SJCRH30 (cell line): ENCODE measurements at places on chromosomes 5 and 9. TPM values are rescaled to one million over a fixed set of nuclear protein-coding genes. Genes with fewer than 3 reads are reported as not detected.

- no peaks in the 10 kb centered on the region for H3K4me1 ChIP-seq
- no peak overlapping the region for H3K4me3 ChIP-seq
- no peaks in the 10 kb centered on the region for H3K27me3 ChIP-seq
These were observed 134.8 kb downstream of the CMYA5 start for GRCh38 chr5:79824444-79824843.

DNA sequence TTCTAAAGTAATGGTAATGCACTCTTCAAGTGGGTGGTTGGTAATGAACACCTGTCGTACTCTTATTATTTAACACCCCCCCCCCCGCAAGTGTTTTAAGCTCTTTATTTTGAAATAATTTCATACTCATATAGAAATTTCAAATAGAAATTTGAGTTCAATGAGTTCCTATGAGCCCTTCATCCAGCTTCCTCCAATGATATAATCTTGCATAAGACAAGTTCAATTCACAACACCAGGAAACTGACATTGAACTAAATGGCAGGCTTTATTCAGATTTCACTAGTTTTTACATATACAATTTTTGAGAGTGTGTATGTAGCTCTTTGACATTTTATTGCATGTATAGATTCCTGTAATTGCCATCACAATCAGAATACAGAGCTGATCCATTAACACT lies 30.9 kb upstream of the OSMR start:
- no peaks in the 10 kb centered on the region for H3K4me1 ChIP-seq
- no peak overlapping the region for H3K27ac ChIP-seq
- no peaks in the 10 kb centered on the region for H3K36me3 ChIP-seq
- no peak for DNase-seq
- no peak overlapping the region for H3K4me3 ChIP-seq

Gene SVEP1
- 0.18 TPM in 2 replicates for total RNA-seq

GRCh38 chr9:89865981-89866380 lies 261.2 kb downstream of the GADD45G start:
- DNase-seq, result no peak
- no peaks in the 10 kb centered on the region for H3K27me3 ChIP-seq
- H3K4me1 ChIP-seq, result peaks cover 24% of the 10 kb centered on the region
- H3K4me3 ChIP-seq, result no peak overlapping the region
- no peaks in the 10 kb centered on the region for H3K36me3 ChIP-seq

DNA sequence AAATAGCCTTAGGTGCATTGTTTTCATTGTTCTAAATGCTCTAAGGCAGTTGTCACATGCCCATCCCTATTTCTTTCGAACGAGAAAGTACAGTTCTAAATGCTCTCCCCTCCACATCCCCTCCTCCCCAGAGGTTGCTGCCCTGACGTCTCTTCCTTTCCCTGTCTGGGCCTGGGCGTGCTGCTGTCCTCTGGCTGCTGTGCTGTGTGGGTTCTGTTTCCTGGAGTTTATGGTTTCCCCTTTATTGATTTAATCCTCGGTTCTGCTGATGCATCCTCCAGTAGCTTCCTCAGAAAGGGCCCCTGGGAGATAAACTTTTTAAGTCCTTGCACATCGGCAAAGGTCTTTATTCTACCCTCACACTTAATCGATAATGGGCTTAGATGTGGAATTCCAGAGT lies 48.8 kb downstream of the MVB12B start:
- H3K27ac ChIP-seq, result peak overlapping the region; percentile 22; the same call in 1 of the 2 replicates
- H3K36me3 ChIP-seq, result no peaks in the 10 kb centered on the region
- H3K27me3 ChIP-seq, result no peaks in the 10 kb centered on the region
- peaks cover 50% of the 10 kb centered on the region for H3K4me1 ChIP-seq
- H3K4me3 ChIP-seq, result peak overlapping the region; percentile 11; the same call in 1 of the 2 replicates
- no peak for DNase-seq

DNA sequence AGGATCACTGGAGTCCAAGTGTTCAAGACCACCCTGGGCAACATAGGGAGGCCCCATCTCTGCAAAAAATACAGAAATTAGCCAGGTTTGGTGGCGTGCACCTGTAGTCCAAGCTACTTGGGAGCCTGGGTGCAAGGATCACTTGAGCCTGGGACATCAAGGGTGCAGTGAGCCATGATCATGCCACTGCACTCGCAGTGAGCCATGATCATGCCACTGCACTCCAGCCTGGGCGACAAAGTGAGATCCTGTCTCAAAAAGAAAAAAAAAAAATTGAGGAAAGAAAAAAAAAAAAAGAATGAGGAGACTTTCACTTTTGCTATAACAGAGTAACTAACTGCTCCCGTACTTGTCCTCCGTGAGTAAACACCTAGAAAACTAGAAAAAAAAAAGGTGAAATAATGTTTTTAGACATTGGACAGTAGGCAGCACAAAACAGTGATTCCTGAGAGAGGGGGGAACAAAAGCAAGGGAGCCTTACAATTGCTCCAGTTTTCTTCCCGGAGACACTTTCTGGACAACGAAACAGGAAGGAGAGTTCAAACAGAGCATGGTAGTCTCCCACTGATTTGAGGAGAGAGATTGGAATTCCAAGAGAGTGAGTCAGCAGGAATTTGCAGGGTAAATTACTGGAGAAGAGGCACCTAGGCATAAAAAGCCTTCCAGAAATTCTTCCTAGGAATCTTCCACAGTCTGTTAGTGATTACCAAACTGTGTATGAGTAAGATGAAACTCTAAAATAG lies 6.9 kb upstream of the ZBTB5 start:
- peaks cover 6% of the 10 kb centered on the region; the same call in 1 of the 2 replicates for H3K4me1 ChIP-seq
- DNase-seq, result no peak
- no peaks in the 10 kb centered on the region for H3K27me3 ChIP-seq
- H3K36me3 ChIP-seq, result no peaks in the 10 kb centered on the region
- H3K27ac ChIP-seq, result peak overlapping the region; percentile 31; the same call in 1 of the 2 replicates
- H3K4me3 ChIP-seq, result peak overlapping the region; percentile 31

DNA sequence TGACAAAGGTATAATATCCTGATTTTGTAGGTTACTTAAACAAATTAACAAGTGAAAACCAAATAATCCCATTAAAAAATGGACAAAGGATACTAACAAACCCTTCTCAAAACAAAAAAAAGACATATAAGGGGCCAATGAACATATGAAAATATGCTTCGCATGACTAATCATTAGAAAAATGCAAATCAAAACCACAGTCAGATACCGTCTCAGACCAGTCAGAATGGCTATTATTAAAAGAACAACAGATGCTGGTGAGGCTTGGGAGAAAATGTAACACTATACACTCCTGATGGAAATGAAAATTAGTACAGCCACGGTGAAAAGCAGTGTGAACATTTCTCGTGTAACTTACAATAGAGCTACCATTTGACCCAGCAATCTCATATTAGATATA lies 1542.2 kb upstream of the CDH9 start:
- no peaks in the 10 kb centered on the region for H3K36me3 ChIP-seq
- peak overlapping the region; percentile 60 for H3K27ac ChIP-seq
- H3K4me1 ChIP-seq, result peaks cover 8% of the 10 kb centered on the region
- H3K4me3 ChIP-seq, result no peak overlapping the region
- peak; percentile 56 for DNase-seq
- no peaks in the 10 kb centered on the region for H3K27me3 ChIP-seq

Gene RPS14
- total RNA-seq, result 3,118 and 3,506 TPM in 2 replicates

Gene BARHL1
- total RNA-seq, result not detected in 2 replicates

DNA sequence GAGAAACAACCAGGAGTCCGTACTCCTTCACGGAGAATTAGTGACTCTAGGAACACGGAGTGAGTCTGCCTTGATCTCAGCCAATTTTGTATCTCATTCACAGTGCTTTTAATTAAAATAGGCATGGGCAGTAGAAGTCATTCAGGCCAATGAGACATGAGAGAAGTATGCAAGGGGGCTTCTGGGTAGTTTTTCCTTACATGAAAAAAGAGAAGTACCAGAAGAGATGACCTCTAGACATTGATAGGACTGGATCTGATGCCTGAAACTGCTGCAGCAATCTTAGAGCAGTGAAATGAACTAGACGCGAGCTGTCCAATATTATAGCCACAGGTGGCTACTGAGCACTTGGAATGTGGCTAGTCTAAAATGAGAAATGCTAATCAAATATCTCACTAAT lies 187.7 kb upstream of the TLE4 start:
- no peaks in the 10 kb centered on the region for H3K27me3 ChIP-seq
- DNase-seq, result peak; percentile 55
- peak overlapping the region; percentile 44 for H3K4me3 ChIP-seq

Gene BNC2
- 13.1 and 16.1 TPM in 2 replicates for total RNA-seq

Gene TRIM36
- total RNA-seq, result 14.9 and 15.3 TPM in 2 replicates

Gene MARCHF3
- 35.0 and 40.8 TPM in 2 replicates for total RNA-seq

GRCh38 chr5:34040472-34040871 lies 2.5 kb downstream of the C1QTNF3 start:
- no peak overlapping the region; the same call in 1 of the 2 replicates for H3K27ac ChIP-seq
- H3K36me3 ChIP-seq, result no peaks in the 10 kb centered on the region
- H3K27me3 ChIP-seq, result no peaks in the 10 kb centered on the region
- peak; percentile 47 for DNase-seq

GRCh38 chr5:10825897-10826644 lies 65.0 kb upstream of the DAP start:
- no peaks in the 10 kb centered on the region for H3K27me3 ChIP-seq
- H3K4me3 ChIP-seq, result no peak overlapping the region
- no peaks in the 10 kb centered on the region for H3K4me1 ChIP-seq
- H3K36me3 ChIP-seq, result no peaks in the 10 kb centered on the region
- peak; percentile 5 for DNase-seq

- H3K27me3 ChIP-seq, result peaks cover 21% of the 10 kb centered on the region
- no peaks in the 10 kb centered on the region for H3K36me3 ChIP-seq
- no peaks in the 10 kb centered on the region; the same call in 1 of the 2 replicates for H3K4me1 ChIP-seq
- no peak for DNase-seq
- peak overlapping the region; percentile 68 for H3K4me3 ChIP-seq
- no peak overlapping the region for H3K27ac ChIP-seq
These were observed 4.6 kb downstream of the IER5L start for GRCh38 chr9:129173296-129174101.

Gene CETN3
- total RNA-seq, result 50.1 and 57.0 TPM in 2 replicates

Gene ITGA2
- total RNA-seq, result 0.15 and 0.26 TPM in 2 replicates

Gene PRDM9
- total RNA-seq, result not detected in 2 replicates

DNA sequence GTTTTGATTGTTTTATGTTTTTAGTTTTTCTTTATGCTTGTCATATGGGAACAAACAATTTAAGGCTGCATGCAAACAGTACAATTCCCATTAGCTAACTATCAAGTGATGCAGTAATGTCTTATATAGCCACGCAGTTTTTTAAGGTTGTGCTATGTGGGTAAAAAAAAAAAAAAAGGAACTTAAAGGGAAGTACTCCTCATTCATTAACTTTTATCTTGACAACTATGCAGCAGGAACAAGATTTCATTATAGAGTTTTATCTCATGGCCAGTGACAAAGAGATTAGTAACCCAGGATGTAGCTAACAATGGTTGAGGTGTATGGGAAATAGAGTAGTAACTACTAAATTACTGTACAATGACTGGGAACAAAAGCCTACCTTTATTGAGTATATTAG lies 1008.2 kb upstream of the CDH9 start:
- H3K4me3 ChIP-seq, result no peak overlapping the region
- H3K4me1 ChIP-seq, result no peaks in the 10 kb centered on the region
- no peak overlapping the region for H3K27ac ChIP-seq
- DNase-seq, result no peak

GRCh38 chr5:35717718-35718117 lies 100.1 kb downstream of the SPEF2 start:
- H3K4me3 ChIP-seq, result no peak overlapping the region
- H3K36me3 ChIP-seq, result no peaks in the 10 kb centered on the region
- H3K27ac ChIP-seq, result no peak overlapping the region
- H3K4me1 ChIP-seq, result no peaks in the 10 kb centered on the region
- no peak for DNase-seq
- H3K27me3 ChIP-seq, result no peaks in the 10 kb centered on the region

DNA sequence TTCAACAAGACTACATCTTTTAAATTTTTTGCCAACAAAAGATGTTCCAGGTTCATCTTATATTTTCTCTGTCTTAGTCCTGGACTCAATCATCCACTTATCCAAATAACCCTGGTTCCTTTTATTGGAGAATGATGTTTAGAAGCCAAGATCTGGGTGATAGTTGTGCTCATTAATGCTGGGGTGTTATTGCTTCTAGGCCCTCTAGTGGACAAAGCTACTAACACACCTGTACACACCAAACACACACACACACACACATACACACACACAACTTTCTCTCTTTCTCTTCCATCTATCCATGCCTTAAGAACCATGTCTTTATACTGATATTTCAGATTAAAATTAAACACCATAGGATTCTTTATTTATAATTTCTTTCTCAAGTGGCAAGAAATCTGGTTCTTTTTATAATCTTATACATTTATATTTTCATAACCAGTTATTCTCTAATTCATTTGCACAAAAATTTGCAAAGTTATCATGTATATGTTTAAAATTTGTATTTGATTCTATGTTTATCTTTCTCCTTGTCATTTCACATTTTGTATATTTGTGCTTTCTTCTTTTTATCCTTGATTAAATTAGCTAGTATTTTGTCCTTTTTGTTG lies 179.1 kb upstream of the SMIM23 start:
- H3K27ac ChIP-seq, result no peak overlapping the region
- DNase-seq, result peak; percentile 40
- H3K27me3 ChIP-seq, result no peaks in the 10 kb centered on the region; the same call in 1 of the 2 replicates
- H3K4me1 ChIP-seq, result no peaks in the 10 kb centered on the region
- no peak overlapping the region for H3K4me3 ChIP-seq
- no peaks in the 10 kb centered on the region for H3K36me3 ChIP-seq

- no peaks in the 10 kb centered on the region for H3K27me3 ChIP-seq
- H3K27ac ChIP-seq, result no peak overlapping the region
- no peak for DNase-seq
- H3K4me3 ChIP-seq, result no peak overlapping the region
- no peaks in the 10 kb centered on the region for H3K36me3 ChIP-seq
- peaks cover 3% of the 10 kb centered on the region; the same call in 1 of the 2 replicates for H3K4me1 ChIP-seq
These were observed 36.3 kb downstream of the SPATA31D1 start for GRCh38 chr9:82024908-82025307.

Gene SCGB3A2
- total RNA-seq, result not detected in 2 replicates

Gene PCDHGA8
- 3.3 and 3.4 TPM in 2 replicates for total RNA-seq

DNA sequence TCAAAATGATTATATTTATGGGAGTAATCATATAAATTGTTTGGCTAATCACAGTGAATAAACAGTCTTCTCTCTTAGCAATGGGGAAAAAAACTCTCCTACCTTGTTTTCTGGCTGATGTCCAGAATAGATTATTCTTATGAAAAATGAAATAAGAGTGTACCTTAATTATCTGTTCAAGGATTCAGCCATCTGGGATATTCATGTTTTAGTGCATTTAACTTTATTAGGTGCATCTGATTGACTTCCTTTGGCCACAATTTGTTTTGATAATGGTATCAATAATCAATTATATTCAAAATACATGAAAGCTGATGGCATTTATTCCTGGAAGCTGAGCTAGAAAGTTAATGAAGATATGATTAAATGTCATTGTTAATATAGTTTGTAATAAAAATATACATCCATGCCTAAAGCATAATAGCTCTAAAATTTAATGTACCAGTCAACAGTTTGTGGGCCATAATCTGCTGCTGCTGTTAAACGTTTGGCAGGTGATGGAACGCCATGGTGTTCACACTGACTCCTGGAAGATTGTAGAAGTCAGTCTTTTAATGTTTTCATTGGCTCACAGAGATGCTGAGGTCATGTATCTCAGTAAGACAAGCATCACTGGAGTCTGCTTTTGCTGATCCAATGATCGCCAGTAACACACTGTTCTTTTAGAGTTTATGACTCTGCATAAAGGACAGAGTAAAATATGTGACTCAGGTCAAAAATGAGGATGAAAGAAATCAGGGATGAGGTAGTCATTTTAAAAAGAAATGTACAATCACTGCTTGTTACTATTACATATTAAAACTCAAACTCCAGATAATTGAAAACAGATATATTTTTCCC lies 105.8 kb downstream of the ISL1 start:
- no peaks in the 10 kb centered on the region for H3K4me1 ChIP-seq
- no peak overlapping the region for H3K27ac ChIP-seq
- no peak for DNase-seq

GRCh38 chr5:132076983-132077382 lies 3.4 kb downstream of the CSF2 start:
- DNase-seq, result no peak
- no peaks in the 10 kb centered on the region for H3K36me3 ChIP-seq
- H3K4me1 ChIP-seq, result no peaks in the 10 kb centered on the region

Gene ACOT12
- 0.14 TPM in 1 of 2 replicates, not detected in the other for total RNA-seq
